ENCODE measurements at places on chromosomes 4 and X.

DNA sequence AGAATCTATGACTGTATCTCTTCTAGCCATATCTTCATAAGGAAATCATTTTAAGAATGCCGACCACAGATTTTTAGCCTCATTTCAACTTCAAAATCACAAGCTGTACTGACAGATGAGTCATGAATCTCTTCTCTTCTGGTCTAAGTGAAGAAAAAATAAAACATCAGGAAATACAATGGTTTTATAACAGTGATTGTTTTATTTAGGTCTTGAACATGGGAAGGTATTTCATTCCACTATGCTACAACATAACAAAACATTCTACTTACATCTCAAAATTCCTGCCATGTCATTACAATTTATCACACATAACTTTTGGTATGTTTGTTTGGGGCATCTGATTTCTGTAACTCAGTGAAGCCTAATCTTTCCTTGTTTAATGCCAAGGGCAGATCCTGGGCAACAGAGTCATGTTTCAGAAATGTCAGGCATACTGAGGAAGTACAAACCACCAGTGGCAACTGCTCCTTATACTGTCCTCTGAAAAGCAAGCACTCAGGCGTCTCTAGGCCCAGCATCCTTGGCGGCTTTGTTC lies 325.0 kb downstream of the PDHA2 start:
- no peak for DNase-seq

GRCh38 chrX:84362184-84362838 lies 139.9 kb downstream of the HDX start:
- no peak for DNase-seq

DNA sequence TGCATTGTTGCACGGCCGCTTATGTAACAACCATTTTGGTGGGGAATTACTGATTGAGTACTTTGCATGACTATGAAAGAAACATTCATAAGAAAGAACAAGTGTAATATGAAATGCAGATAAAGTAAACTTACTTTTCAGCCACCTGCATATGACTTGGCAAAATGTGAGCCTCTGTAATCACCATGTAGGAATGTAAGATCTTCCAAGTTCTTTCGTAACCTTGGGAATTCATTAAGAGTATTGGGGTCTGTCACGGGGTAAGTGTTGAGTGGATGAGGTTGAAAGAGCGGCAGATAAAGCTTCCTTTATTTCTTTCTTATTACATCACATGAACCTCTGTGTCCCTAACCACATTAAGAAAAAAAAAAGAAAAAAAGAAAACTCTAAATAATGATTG lies 348.5 kb upstream of the NR3C2 start:
- no peak for DNase-seq

DNA sequence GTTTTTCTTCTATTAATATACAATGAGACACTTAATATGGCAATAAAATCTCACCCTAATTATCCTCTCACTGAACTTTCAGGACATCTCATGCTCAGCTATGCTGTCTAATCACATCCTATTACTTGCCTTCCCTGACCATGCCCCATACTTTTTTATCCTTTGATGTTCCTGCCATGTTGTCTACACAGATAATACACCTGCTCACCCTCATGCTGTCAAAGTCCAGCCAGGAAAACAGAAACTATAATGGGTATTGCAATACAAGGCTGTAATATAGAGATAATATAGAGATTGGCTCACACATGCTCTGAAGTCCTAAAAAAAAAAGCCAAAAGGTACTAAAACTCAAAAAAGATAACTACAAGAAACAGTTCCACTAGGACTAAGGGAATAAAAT lies 305.4 kb downstream of the PRDM5 start:
- DNase-seq = no peak

GRCh38 chr4:108157655-108158054 lies 11.1 kb downstream of the LEF1 start:
- no peak for DNase-seq

- no peak for DNase-seq
Measured at GRCh38 chr4:100986360-100986868, 360.9 kb downstream of the PPP3CA start.

- peak; percentile 82 for DNase-seq
Measured at GRCh38 chr4:105895583-105896460, 551 bp downstream of the NPNT start.

- no peak for DNase-seq
Measured at GRCh38 chr4:174398728-174399127, 115.0 kb downstream of the CEP44 start.

- no peak for DNase-seq
Measured at GRCh38 chr4:101667348-101667747, 123.2 kb upstream of the BANK1 start.

DNA sequence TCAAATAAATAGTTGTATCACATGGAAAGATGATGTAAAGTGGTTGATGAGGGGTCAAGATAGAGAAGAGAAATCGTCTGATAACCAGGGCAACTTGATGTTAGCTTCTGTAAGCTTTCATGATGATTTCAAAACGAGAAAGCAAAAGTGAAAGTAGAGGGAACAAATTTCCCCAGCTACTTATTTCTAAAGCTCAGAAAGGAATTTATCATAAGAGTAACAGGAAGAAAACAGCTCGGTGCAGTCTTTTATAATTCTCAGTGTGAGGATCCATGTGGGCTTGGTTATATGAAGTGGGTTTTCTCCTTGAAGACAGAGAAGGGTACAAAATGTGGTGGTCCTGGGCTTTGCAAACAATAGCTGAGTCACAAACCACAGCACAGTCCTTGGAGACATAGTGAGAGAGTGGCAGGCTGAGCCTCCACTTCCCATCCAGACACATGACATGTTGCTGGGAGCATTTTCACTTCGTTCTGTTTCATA lies 32.1 kb upstream of the GLRA2 start:
- no peak for DNase-seq

DNA sequence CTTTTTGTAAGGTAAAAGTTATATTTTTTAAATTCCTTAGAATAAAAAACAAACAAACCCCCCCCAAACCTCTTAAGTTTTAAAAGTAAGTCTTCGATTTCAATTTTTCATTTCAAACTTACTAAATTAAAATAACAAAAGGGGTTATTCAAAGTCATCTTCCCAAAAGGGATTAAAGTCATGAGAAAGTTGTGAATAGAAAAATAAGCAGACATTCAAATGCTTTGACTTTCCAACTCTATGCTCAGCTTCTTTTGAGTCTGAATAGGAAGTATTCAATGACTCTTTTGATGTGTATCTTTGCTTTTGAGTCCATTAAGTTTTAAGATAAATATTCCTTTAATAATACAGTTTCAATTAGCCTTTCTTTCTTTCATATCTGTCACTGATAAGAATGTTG lies 138.3 kb downstream of the GRIA2 start:
- no peak for DNase-seq

DNA sequence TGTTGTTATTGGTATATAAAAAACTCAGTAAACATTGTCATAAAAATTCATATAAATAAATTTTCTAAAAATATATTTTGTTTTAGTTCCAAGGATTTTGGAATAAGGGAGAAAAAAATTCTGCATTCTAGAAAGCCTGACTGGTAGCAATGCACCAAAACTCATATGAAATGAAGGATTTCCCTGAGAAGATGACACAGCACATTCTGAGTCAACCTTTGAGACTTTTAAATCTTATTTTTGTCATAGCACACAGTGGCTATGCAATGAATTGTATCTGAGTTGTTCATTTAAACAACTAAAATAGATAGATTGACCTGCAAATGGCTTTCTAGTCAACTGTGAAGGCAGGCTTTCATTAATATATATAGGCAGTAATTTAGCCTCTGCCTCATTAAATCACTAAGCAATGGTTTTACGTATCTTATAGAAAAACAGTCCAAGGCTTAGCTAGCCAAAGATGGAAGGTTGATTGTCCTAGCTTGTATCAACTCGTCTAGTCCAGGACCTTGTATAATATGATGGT lies 239.1 kb upstream of the NEIL3 start:
- DNase-seq = no peak

DNA sequence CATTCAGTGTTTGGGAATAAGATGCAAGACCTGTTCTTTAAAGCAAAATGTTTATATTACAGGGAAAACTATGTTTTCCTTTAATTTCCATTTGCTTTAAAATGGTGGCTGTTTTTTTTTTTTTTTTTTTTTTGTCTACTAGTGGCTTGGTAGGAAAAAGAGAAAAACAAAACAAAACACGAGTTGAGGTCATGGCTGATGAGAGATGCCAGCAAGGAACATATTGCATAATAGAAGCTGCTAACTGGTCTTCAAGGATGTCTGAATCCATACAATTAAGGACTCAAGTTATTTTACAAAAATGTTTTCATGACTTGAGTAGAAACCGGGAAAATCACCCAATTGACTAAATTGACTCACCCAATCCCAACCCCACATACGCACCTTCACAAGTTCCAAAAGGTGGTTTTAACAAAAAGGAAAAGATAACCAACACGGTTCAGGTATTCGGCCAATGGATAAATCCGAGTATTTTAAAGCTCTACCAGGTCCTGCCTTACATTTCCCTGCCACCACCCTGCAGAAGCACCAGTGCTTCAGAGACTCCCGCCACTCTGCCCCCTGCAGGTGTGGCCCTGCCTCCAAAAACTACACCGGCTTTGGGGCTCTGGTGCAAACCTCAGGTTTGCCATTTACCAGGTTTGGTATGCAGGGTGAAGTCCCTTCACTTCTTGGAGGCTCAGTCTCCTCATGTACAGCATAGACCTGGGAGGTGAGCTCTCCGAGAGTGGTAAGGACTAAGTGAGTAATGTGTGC lies 27.1 kb downstream of the PIR start:
- DNase-seq = no peak

DNA sequence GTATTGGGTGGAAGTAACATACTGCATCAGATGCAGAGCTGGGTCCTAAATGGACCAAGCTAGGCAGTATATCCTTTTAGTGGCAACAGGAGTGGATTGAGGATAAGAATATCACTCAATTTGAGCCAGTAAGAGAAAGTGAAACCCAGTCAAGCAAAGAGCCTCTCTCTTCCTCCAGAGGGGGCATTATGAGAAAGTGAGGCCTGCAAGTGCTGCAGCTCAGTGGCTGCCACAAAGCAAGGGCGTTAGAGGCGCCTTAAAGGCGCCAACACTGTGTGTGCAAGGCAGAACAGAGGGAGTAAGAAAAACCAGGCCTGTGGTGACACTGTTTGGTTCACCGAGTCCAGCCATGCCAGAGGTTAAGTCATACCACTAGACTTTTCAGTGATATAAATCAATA lies 17.5 kb downstream of the STX18 start:
- DNase-seq = no peak

DNA sequence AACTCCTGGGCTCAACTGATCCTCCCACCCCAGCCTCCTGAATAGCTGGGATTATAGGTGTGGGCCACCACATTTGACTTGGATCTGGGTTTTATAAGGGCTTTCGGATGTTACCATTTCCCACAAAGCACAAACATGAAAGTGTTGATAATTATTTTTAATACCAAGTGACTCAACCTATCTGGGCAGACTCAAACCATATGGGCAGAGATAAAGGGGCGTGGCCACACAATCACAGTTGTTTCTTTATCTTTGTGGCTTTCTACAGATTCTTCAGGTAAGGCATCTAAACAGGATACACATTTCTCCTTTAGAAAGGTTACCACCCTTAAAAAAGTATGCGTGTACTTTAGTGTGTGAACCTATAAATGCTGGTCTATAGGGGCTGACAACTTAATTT lies 122.5 kb downstream of the ZNF827 start:
- no peak for DNase-seq

DNA sequence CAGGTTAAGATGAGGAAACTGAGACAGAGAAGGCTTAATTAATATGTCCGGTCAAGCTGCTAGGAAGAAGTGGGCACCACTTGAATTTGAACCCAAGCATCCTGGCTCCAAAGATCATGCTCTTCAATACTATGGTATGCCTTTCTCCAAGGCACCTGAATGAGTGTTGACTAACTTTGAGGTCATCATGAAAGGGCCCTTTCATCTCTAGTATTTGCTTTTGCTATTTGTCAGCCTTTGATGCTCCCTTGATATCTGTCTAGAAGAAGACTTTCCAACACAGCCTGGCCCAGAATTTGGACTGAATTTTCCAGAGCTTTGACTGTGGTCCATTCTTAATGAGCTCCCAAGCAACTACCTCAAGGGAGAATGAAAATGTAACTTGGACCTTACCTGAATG lies 179.1 kb upstream of the DKK2 start:
- DNase-seq = no peak

GRCh38 chr4:94285666-94286065 lies 57.0 kb downstream of the HPGDS start:
- DNase-seq = no peak

- DNase-seq = no peak
Measured at GRCh38 chrX:144709841-144710240, 537.5 kb upstream of the SPANXN1 start.

GRCh38 chr4:101259876-101260275 lies 87.5 kb downstream of the PPP3CA start:
- no peak for DNase-seq

- no peak for DNase-seq
Measured at GRCh38 chrX:115047715-115048114, 30.3 kb upstream of the IL13RA2 start.

DNA sequence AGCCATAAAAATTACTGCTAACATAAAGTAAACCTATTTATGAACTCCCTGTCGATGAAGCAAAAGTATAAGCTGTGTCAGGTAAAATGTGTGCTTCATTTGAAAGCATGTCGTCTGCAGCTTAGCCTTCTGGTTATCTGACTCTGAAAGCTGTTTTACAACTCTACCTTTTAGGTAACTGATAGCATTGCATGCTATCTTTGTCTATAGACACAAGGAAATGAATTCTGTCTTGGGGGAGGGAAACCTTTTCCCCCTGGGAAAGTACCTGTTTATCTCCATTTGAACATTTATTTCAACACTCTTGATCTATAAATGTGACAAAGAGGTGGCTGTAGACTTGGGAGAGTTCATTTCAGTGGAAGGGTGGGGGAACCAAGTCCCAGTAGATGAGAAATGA lies 51.4 kb downstream of the RAB40A start:
- DNase-seq = no peak

DNA sequence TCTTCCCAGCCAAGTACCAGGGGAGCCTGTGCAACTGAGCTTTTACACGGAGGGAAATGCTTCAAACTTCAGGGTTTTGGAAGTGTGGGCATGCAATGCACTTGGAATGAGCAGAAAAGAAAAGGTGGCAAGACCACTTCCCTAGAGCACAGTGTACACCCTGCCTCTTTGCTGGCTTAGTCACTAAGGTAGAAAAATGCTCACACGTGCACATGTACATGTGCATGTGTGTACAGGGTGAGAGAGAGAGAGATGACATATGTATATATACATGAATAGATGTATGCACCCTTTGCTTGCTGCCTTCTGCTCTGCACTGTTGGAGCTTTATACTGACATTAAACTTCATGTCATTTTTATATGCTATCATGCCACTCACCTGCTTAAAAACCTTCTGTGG lies 7.9 kb upstream of the KLF3 start:
- no peak for DNase-seq

- no peak for DNase-seq
Measured at GRCh38 chrX:45400027-45400779, 199.5 kb upstream of the DIPK2B start.
